Coronary artery (tissue), 2 donors: ENCODE measurements at places on chromosomes 4 and X.

DNA sequence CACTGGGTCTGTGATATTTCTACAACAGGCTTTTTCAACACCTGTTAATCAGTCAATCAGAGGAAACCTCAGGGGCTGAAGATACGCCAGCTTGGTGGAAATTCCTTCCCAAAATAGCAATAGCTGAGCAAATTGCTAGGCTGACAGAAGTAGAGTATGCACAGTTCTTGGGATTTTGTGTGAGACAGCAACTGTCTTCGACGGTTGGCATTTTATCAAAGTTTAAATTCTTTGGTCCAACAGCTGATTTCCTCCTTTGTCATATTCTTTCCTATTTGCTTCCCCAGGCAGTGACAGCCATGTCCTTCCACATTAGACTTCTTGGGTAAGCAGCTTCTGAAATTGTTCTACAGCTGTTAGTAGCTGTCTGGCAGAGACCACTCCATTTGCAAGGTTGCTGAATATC is 8.0 kb upstream of the PALLD start:
- no peak for DNase-seq

- no peak for DNase-seq
These were observed 38.0 kb downstream of the RADX start for GRCh38 chrX:106649523-106650428.

DNA sequence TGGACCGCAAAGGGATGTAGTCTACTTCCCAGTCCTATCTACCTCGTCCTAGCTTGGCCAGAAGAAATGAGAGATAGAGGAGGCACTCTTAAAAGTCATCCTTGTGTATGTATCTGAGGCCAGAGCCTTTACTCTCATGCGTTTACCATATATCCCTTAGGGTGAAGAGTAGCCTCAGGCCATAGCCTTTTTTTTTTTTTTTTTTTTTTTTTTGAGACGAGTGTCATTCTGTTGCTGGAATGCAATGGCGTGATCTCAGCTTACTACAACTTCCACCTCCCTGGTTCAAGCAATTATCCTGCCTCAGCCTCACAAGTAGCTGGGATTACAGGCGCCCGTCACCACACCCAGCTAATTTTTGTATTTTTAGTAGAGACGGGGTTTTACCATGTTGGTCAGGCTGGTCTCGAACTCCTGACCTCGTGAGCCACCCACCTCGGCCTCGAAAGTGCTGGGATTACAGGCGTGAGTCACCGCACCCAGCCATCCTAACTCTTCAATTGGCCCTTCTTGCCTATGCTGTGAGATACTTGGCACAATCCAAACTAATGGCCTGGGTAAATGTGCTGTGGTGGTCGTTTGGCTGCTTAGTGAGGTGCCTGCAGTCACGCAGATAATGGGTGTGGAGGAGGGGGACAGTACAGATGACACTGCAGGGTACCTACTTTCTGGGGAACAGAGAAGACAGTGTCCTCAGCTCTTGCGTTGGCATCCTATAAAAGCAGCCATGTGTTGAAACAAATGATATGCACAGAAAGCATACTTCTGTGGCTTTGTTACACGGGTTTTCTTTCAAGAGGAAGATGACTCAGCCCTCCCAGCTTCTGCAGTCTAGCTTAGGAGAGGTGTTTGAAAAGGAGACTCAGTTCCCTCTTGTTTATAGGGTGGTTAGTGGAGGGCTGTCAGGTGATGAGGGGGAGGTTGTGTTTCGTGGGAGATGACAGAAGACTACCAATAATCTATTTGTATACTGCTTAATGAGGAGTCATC is 10.4 kb upstream of the DGAT2L6 start:
- DNase-seq = no peak

GRCh38 chr4:102168580-102168979 is 176.7 kb downstream of the SLC39A8 start:
- DNase-seq = no peak

- DNase-seq = no peak
These were observed 689 bp downstream of the EXOC1L start for GRCh38 chr4:55820279-55820678.

GRCh38 chr4:113990886-113991285 is 11.4 kb upstream of the ARSJ start:
- DNase-seq = no peak

- no peak for DNase-seq
These were observed 195.2 kb upstream of the STK26 start for GRCh38 chrX:131827935-131828334.

DNA sequence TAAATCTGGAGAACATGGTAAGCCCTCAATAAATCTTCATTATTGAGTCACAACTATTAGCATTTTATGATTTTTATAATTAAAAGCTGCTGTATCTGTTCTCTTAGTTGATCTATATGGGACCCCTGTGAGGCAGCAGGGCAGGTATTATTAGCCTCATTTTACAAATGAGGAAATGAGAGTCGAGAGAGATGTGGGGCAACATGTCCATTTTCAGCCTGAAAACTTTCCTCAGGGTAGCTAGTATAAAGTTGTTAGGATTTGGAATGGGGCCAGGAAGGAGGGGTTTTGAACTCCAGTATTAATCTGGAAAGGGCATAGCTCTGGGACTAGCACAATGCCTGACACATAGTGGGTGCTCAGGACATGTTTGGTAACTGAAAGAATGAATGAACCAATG is 191.7 kb upstream of the GPC4 start:
- DNase-seq = no peak

DNA sequence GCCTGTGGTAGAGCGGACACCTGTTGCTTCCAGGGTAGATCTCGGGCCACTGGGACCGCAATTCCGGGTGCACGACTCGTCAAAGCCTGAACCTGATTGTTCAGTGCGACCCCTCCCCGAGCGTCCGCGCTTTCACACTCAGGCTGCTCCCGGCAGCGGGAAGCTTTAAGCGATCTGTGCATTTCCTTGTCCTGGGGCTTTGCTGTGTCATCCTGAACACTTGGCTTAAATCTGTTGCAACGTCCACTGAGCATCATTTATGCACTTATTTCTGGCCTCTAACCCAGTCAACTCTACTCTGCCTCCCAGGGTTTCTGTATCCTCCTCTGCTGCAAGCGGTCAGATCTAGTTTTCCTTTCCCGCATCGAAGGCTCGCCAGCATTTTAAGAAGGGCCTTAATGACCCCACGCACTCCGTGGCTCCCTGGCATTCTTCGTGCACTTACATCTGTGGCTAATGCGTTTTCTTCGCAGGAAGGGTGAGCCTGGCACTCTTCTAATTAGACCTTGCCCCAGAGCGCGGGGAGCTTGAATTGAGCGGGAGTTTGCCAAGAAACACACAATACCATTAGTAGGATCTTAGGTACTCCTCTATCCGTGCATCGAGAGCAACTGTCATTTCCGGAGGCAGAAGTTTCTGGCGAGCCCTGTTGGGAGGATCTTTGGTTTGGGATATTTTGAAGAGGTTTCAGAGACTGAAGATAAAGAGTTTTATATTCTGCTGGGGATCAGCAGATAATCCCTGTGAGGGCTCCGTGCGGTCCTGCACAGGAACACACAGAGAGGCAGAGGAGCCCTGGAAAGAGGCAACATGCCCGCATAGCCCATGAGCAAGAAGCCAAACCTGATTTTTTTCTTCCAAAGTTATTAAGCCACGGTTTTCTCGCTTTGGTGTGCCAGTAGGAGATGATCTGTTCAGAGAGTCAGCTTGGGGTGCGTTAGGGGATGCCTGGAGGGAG is 654 bp upstream of the DDIT4L start:
- peak; percentile 73 for DNase-seq

DNA sequence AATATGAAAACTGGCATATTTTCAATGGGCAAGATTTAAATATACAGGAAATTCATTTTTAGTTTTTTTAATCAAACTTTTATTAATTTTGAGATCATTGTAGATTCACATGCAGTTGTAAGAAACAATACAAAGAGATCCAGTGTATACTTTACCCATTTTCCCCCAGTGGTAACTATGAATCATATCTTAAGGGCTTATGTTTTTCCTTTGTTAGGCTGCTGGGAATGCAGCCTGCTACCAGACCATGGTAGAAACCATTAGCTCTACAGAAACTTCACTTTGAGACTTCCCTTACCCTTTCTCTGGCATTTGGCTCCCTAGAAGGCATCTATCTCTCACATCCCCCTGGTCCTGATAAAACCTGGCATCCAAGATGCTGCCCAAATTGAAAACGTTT is 147.6 kb upstream of the EOLA2 start:
- no peak for DNase-seq

GRCh38 chr4:107115185-107115847 is 79.2 kb upstream of the DKK2 start:
- no peak for DNase-seq

GRCh38 chrX:16797841-16798240 is 11.6 kb downstream of the TXLNG start:
- DNase-seq = no peak

DNA sequence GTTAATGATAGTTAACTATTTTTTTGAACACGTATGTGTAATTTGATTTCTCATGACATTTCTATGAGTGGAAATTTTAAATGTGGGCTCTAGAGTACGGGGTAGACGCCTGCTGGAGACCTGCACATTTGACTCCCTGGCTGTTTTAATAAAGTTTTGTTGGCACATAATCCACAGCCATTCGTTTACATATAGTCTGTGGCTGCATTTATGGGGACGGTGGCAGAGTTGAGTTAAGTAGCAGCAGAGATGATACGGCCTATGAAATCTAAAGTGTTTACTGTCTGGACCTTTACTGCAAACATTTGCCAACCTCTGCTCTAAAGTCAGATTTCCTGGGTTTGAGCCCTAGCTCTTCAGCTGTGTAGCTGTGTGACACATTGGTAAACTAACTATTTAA is 118.8 kb downstream of the CHRNA9 start:
- DNase-seq = no peak

DNA sequence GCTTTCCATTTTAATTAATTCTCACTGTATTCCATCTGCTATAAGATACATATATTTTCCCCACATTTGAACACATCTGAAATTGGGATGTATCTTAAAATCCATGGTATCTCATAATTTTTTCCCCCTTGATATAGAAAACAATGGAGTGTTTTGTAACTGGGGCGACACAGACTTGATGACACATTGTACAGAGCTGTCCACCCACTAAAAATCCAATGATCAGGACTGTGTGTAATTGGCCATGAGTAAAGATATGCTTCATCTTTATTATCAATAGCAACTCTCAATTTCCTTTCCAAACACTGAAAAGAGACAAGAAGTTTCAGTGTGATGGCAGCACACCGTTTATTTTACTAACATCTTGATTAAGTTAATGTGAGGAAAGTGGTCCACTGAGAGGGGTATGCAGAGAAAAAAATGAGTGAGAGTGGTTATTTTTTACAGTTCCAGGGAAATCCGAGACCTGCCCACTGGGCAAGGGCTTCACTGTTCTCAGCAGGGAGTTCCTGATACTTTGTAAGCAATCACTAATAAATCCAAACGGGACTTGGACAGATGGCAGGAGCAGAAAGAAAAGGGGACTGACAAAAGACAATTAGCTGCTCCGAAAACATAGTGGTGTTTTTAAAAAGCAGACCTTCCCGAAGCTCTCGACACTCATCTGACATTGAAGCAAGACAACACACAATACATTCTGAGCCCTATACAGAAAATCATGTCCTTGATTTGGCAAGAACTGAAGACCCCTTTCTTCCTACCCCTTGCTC is 149.4 kb downstream of the TSPAN5 start:
- DNase-seq = no peak

- DNase-seq = no peak
These were observed 45.4 kb upstream of the PAQR3 start for GRCh38 chr4:78984593-78984992.

- DNase-seq = no peak
These were observed 15.8 kb upstream of the LDB2 start for GRCh38 chr4:16914208-16914607.

DNA sequence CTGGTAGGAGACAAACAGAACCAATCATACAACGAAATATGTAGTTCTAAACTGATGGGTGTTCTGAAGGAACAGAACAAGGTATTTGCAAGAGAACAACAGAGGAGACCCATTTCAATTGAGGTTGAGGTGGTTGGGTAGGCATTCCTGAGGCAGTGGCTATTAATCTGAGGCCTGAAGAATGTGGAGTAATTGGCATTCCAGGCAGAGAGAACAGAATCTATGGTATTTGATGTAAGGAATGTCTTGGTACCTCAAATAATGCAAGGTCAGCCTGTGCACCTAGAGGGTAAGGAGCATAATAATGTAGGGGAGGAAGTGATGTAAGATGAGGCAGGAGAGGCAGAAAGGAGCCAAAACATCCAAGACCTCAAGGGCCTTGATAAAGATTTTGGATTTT is 109.5 kb upstream of the TEX13C start:
- DNase-seq = no peak

- DNase-seq = no peak
These were observed 10.5 kb upstream of the GJB1 start for GRCh38 chrX:71212536-71212935.

- no peak for DNase-seq
These were observed 8.6 kb upstream of the CDKN2AIP start for GRCh38 chr4:183435803-183436202.

- DNase-seq = peak; percentile 45
These were observed 427 bp downstream of the NKX1-1 start for GRCh38 chr4:1405636-1406393.
